ENCODE measurements at places on chromosomes 12 and 14.

DNA sequence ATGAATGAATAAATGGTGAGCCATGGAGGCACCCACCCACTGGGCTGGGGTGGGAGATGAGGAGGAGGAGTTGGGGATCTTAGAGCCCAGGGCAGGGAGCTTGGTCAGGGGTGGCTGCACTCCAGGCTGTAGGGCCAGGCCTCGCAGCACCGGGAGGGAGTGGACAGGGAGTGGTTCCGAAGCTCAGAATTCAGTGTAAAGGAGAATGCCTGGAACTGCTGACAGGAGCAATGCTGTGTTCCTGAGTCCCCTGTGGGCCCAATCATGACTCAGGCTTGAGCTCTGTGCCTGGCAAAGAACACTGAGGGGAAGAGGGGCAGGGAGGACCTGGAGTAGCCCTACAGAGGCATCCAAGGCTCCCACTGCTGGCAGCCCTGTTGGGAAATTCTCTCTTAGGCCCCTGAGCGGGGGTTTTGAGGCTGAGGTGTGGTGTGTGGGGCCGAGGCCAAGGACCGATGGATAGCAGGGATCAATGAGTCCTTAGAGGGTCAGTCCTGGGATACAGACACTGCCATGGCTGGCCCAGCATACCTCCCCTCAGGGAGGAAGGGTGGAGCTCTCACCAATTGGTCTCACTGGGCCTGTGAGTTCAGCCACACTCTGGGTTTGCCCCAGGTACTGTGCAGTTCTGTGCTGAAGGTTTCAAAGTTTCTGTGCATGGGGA lies 9.5 kb upstream of the RABGGTA start:
- DNase-seq = no peak

- DNase-seq = no peak
Observed at GRCh38 chr12:111519083-111519482, 80.0 kb downstream of the ATXN2 start.

- DNase-seq = no peak
Observed at GRCh38 chr14:24434676-24435075, 4.9 kb downstream of the KHNYN start.

- DNase-seq = no peak
Observed at GRCh38 chr12:48693572-48693971, 11.5 kb upstream of the KANSL2 start.

DNA sequence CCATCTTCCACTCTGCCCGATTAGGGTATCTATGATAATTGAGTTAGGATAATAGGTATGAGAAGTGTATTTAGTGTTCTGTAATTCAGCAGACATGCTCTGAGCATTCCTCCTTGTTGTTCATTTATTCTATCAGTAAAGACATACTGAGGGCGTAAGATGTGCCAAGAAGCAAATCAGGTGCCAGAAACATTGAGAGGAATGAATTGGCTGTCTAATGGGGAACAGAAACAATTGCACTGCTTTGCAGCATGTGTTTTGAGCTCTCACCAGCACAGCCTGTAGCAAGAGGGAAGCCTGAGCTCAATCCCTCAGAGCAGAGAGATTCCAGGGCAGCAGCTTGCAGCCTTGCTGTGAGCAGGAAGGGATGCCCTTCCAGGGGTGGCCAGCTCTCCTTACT lies 589.3 kb downstream of the BCL11B start:
- DNase-seq = no peak

DNA sequence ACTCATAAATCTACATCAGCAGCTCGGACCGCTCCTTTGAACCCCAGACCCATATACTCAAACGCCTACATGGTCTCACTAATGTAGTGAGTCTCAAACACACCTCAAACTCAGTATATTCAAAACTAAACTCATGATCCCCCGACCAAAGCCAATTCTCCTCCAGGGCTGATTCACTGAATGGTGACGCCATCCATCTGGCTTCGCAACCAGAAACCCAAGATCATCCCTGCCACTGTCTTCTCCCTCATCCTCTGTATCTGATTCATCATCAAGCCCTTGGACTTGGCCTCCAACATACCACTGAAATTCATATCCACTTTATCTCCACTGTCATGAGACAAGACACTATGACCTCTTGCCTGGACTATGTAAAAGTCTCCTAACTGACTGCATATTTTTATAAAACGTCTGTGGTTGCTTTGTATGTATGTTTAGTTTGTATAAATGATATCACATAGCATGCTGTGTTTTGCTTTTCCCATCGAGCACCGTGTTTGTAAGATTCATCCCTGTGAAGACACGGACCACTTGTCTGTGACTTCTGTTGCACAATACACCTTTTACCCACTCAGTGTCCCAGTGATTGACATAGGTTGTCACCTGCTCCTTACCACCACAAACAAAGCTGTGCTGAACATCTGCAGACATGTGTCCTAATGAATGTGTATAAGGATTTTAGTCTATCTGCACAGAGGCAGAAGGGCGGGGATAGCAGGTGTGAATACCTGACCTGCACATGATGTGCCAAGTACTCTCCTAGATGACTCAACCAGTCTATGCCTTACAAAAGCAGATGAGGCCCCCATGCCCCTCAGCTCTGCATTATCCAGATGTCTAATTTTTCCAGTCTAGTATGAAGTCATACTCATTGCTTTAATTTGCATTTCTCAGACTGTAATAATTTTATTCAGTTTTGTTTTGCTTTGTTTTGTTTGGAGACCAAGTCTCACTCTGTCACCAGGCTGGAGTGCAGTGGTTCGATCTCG lies 76.9 kb downstream of the VWF start:
- DNase-seq = no peak

DNA sequence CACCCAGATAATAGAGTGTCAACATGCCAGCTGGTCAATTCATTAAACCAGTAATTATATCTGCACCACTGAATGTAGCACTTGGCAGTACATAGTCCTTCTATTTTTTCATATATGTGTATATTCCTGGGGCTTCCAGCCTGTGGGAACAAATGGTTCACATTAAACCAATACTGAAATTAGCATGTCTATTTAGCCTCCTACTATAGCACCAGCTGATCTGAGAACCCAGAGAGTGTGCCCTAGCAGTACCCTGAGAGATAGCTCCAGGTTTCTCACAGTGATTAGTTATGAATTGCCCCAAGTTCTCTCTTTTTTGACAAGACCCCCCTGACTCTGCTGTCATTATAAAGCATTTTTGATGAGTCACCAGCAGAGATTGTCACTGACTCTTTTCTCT lies 1097.3 kb upstream of the FLRT2 start:
- DNase-seq = no peak

DNA sequence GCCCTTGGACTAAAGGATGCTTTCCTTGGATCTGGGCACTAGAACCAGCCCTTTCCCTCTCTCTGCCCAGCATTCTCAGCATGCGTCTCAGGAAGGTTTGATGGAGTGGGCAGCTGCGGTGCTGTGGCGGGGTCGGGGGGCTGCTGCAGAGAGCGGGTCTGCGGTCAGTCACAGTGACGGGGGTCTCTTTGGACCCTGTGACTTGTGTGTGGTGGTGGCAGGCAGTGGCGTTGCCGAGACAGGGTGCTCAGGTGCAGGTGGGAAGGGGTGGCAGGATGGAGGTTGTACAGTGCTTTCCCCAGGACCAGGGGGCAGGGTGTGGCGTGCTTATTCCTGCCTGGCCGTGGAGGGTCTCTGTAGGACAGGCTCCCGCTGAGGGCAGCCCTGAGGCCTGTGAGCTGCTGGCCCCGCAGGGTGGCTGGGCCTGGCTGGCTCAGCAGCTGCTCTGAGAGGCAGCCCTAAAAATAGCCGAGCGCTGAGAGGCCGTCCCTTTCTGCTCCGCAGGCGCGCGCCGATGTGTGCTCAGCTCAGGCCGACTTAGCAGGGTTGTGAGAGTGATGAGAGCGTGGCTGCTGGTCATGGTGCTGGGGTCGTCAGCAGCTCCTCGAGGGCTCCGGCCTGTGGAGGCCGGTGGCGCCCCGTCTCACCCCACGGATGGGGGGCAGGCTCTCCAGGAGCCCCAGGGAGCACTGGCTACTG lies 9.7 kb downstream of the PACS2 start:
- DNase-seq = no peak

DNA sequence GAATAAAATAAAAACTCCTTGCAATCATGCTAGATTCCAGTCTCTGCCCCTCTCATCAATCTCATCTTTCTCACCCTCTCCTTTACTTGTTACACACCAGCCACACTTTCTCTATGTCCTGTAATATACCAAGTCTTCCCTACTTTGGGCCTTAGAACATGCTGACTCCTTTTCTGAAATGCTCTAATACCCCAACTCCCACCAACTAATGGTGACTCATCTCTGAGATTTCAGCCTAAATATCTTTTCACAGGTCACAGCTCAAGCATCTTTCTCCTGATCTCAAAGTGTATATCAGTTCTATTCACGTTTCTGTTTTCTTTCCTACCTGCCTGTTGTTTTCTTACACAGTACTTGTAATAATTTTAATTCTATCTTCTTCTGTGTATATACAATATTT lies 378.9 kb upstream of the PRICKLE1 start:
- no peak for DNase-seq

- DNase-seq = no peak
Observed at GRCh38 chr12:96314723-96315122, 85.5 kb downstream of the CDK17 start.

GRCh38 chr12:3311027-3311402 lies 180.0 kb upstream of the PRMT8 start:
- no peak for DNase-seq
